ENCODE measurements at places on chromosomes 11 and 22. TPM values are rescaled to one million over a fixed set of nuclear protein-coding genes. Genes with fewer than 3 reads are reported as not detected.
A peak's percentile ranks its signal among the peaks of the same experiment; 100 is the strongest.

The PRG3 gene
- 0.65 TPM for polyA plus RNA-seq

The OR52M1 gene
- not detected for polyA plus RNA-seq

The PLET1 gene
- polyA plus RNA-seq = not detected

GRCh38 chr11:10742460-10743208, 8.4 kb upstream of the CTR9 start:
- DNase-seq = no peak

DNA sequence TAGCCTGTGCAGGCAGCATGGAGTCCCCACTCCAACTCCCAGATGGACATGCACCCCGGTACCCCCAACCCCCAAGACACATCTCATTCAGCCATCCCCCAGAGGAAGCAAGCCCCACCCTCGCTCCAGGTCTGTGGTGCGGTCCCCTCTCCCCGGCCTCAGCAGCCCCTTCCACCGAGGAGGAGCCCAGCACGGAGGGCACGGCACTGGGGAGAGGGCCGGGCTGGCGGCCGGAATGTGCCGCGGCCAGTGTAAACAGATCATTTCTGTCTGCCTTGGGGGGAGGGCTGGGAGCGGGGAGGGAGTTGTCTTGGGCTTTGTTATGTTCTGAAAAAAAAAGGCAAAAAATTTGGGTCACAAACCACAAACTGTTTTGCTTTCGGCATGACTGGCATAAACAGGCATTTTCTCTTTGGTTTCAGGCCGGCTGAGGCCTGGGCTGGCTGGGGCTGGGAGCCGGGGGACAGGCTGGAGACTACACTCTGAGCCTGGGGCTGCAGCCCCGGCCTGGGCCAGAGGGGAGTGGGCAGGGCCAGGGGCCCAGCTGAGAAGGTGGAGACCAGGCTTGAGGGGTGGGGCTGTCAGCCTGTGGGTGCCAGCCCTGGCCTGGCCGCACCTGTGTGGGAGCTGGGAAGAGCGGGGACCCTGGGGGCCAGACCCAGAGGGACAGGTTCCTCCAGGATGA, 16.8 kb downstream of the IGF2 start:
- no peak for DNase-seq

DNA sequence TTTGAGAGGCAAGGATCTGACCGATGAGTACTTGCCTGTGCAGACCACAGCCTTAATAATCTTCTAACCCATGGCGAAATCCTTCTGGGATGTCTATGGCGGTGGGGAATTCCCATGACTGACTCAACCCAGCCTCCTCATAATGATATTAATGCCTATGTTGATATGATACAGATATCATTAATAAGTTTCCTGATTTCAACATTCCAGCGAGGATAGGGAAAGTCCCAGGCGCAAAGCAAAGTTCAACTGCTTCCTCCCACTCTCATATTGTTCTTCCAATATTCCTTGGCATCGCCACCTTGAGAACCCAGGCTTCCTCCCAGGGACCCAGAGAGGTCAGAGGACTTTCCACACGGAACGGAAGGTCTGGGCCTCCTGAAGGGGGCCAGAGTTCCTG, 110.3 kb upstream of the TMEM45B start:
- DNase-seq = no peak

GRCh38 chr11:104594228-104594958, 303.9 kb downstream of the CASP12 start:
- DNase-seq = no peak

- no peak for DNase-seq
Observed at GRCh38 chr22:45692549-45692948, 20.9 kb downstream of the ATXN10 start.

DNA sequence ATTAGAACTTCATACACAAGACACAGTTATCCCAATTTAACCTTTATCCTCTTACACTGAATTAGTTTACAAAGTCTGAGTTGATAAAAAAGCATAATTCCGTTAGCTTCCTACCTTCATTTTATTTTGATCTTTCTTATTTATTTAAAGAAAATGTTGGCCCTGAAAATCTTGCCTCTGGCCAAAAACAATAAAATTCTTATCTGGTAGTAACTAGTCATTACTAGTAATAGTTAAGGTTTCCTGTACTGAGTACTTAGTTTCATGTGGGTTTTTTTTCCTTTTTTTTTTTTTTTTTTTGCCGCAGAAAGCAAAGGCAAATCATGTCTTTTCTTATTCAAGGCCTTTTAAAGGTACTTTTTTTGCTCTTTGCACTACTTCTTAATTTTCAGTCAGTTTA, 120.6 kb downstream of the PAX6 start:
- DNase-seq = no peak

GRCh38 chr22:35510481-35510934, 30.1 kb upstream of the RASD2 start:
- no peak for DNase-seq

- DNase-seq = no peak
Observed at GRCh38 chr22:29855611-29856181, 17.6 kb upstream of the ASCC2 start.

GRCh38 chr11:70481625-70482528, 83.5 kb downstream of the CTTN start:
- DNase-seq = no peak

DNA sequence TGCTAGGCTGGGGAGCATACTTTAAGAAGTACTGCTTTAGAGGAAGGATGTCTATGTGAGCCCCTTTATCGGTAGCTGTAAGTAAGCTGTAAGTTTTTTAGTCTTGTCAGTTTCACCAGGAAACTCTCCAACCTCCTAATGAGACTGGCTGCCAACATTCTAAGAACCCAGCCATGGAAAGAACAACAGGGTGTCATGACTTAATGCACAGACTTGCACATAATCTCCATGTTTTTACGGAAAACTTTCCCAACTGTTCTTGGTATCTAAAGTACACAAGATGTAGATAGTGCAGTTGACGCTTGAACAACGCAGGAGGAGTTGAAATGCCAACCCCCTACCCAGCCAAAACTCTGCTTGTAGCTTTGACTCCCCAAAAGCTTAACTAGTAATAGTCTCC, 9.0 kb downstream of the OR8A1 start:
- DNase-seq = no peak

DNA sequence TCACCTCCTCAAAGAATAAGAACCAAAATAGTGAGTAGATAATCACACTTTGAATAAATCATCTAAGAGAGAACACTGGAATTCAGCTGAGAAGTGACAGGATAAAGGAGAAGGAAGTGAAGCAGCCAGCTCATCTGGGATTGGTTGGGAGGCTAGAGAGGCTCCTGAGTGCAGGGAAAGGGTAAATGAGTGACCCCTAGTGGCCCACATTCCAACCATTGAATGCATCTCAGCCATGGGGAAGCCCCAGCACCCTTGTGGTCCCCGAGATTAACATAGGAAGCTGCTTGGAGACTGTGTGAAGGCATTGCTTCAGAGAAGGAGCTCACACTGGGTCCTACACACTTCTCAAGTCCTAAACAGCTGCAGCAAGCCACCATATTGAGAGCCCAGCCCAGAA, 82.3 kb downstream of the JRKL start:
- DNase-seq = no peak

DNA sequence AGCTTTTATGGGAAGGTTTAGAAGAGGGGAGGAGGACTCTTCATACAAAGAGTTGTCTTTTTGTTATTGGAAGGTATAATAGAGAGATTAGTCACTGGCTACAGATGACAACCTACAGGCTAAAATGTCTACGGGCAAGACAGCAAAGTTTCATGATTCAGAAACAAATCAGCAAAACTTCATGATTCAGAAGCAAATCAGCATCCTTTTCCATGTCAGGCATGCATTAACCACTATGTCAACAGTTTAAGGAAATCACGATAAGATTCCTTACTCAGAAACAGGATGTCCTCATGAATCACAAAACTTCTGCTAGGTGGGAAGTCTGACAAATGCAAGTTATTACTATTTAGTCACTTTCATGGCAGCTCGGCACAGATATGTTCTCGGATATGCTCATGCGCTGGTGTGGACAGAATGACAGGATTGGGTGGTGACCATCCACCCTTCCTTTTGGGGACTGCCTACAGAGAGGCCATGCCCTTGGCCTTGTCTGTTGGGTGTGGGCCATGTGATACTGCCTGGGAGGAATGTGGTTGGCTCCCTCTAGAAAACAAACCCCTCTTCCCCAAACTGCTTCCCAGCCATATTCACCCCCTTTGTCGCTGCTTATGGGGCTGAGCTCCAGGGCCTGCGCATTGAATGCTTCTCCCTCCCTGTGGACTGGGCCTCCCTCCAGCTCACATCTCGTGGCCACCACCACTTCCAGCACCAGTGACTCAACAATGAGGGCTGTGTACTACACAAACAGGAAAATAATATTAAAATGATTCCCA, 10.1 kb downstream of the C11orf91 start:
- no peak for DNase-seq

GRCh38 chr11:77879218-77879617, 58.3 kb downstream of the AAMDC start:
- DNase-seq = peak; percentile 57

GRCh38 chr11:33564856-33565453, 135.7 kb downstream of the C11orf91 start:
- DNase-seq = no peak

DNA sequence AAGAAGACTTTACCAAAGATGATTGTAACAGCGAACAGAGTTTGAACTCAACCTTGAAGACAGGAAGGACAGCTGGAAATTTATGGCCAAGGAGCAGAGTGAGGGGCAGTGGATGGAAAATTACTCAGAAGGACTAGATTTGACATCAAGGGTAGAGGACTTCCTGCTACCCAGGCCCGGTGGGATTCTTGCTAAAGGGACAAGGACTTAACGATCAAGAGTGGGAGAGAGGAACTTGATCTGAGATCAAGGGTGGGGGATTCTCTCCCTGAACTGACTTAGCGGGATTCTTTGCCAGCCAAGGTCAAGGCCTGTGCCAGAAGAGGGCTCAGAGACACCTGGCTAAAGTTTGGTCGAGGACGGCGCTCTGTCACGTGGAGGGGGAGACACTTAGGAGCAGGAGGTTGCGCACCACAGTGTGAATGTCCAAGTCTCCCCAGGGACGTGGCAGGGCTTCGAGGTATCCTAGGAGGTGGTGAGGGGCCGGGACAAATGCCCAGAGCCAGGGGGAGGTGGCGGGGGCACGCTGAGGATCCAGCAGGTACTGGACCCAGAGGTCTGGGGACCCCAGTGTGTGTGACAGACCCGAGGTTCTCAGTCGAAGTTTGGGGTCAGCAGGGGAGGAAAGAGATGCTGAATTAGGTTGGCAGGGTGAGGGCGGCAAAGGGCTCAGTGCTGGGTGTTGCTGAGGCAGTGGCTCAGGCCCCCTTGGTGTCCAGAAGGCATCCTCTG, 46.1 kb upstream of the SHISAL1 start:
- no peak for DNase-seq

DNA sequence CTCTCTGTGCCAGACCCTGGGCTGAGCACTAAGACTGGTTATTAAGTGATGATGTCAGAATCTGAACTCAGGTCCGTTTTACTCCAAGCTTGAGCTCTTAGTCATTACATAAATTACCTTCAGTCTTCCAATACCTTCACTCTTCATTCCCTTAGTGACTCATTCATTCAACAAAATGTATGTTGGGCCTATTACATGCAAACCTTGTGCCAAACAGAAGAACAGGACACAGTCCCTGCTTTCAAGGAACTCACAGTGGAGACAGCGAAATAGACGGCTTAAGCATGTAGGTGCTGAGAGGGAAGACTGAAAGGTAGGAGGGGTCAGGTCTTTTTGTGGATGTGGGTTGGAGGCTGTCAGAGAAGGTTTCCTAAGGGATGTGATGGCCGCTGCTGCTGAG, 3.3 kb downstream of the KCTD14 start:
- DNase-seq = no peak

DNA sequence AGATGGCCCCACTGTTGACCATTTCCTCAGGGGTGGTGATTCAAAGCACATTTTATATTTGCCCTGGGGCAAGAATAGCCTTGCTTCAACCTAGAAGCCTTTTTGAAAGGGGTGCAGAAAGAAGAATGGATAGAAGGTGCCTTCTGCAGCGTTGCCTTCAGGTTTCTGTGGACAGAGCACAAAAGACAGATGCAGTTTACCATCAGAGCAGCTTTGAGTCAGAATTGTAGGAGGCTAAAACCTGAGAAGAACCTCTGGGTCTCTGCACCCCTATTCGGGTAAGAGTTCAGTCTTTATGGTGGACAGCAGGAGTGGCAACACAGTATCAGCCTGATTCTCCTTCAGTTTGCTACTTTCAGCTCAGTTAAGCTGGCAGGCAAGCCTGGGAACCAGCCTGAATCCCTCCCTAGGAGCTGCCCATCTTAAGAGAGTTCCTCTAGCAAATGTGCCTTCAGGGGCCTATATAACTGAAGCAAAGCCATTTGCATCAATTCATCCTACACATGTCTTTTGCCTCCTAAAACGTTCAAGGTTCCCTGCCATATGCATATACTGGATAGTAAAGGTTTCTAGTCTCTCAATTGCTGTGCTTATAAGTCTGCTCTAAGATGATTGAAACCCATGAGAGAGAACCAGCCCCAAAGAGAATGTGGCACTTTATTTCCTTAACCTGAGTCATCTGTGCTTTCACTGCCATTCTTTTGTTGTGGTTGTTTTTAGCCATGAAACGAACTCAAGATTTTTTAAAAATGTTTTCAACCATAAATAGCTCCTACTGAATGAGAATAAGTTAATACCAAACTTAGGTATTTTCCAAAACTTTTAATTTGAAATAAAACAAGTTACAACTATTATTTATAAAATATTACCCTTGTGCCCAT, 123.0 kb downstream of the TRIM44 start:
- no peak for DNase-seq

GRCh38 chr11:70323806-70324205, 53.3 kb downstream of the PPFIA1 start:
- no peak for DNase-seq

DNA sequence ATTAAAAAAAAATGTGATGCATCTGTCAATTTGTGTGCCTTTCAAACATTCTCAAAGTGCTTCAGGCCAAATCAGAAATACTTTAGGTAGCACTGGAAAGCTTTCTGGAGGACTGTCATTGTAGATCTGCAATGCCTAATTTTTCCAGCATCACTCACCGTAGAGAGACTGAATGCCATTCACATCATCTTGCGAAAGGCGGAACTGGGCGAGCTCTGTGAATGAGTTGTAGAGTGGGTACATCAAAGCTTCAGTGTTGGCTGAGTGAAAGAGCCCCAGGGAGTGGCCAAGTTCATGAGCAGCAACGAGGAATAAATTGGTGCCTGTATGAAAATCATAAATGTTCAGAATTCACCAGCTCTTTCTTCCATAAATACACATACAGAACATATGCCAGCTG, 4.0 kb downstream of the MMP10 start:
- no peak for DNase-seq

All from muscle of arm (tissue), 14 donors.